ENCODE measurements at places on chromosomes 4 and X. TPM values are rescaled to one million over a fixed set of nuclear protein-coding genes. Genes with fewer than 3 reads are reported as not detected.

The C1QTNF7 gene
- total RNA-seq, result 2.6 TPM

The CXCL1 gene
- total RNA-seq, result 1.6 TPM

DNA sequence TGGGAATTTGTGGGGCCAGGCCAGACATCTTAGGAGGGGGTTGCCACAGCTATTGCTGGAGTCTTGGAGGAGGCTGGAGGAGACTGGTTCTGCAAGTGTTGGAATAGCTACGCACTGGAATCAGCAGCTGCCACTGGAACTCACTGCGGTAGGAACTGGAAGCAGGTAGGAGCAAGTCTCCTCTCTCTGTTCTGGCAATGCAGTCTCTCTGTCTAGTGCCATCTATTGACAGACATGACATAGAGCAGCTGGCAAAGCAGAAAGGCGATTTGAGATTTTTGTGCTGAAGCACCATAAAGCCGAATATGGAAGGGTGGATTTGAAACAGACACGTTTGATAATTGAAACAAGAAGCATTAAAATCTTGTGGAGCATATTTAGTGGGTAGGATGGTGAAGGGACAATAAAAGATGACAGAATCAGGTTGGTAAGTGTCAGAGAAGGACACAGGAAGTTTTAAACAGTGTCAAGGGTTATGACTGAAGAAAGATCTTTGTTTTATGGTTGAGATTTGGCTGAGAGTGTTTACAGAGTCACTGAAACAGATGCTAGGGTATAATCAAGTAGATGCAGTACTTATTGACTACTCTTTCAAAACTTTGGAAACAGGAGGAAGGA lies 23.5 kb upstream of the SYNPO2 start:
- no peak for DNase-seq

- no peak for DNase-seq
These were observed 173.7 kb downstream of the PWWP3B start for GRCh38 chrX:106341823-106342222.

GRCh38 chr4:53640576-53641453 lies 49.5 kb upstream of the LNX1 start:
- no peak for DNase-seq

- no peak for DNase-seq
These were observed 98.1 kb upstream of the EGFL6 start for GRCh38 chrX:13471269-13471668.

DNA sequence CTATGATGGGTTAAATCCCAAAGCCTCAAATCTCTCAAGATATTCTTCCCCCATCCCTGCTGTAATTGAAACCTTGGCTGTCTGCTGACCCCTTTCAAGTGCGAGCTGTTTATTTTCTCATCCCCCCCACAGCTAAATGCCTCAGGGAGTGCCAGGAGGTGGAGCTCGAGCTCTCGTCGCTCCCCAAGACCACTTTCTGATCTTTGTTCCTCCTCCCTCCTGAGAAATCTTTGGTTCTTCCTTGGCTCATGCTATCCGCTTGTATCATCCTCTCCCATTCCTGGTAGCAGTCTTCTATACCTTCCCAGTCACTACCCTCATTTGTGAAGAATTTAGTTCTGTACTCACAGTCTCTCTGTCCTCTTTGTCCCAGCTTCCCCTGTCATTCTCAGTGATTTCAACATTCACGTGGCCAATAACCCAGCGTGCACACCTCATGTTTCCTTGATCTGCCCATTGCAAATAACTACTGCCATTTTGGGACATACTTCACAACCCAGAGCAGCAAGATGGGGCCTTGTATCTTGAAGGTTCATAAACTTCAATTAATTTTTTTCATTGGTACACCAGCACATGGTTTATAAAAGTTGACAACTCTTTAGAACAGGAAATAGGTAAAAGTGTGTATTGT lies 9.2 kb upstream of the SLC25A43 start:
- DNase-seq, result no peak

All from heart right ventricle (tissue), 16 donors.